NCI-H187 treated with DMSO at 0.1 percent for 48 hours (cell line): ENCODE measurements at places on chromosomes 16 and 17.

GRCh38 chr16:51166091-51166490 is 15.0 kb upstream of the SALL1 start:
- DNase-seq = no peak

GRCh38 chr16:2691491-2692248 is 9.3 kb downstream of the KCTD5 start:
- no peak for DNase-seq

- DNase-seq = no peak
These were observed 9.5 kb downstream of the LRRC36 start for GRCh38 chr16:67336116-67336515.

DNA sequence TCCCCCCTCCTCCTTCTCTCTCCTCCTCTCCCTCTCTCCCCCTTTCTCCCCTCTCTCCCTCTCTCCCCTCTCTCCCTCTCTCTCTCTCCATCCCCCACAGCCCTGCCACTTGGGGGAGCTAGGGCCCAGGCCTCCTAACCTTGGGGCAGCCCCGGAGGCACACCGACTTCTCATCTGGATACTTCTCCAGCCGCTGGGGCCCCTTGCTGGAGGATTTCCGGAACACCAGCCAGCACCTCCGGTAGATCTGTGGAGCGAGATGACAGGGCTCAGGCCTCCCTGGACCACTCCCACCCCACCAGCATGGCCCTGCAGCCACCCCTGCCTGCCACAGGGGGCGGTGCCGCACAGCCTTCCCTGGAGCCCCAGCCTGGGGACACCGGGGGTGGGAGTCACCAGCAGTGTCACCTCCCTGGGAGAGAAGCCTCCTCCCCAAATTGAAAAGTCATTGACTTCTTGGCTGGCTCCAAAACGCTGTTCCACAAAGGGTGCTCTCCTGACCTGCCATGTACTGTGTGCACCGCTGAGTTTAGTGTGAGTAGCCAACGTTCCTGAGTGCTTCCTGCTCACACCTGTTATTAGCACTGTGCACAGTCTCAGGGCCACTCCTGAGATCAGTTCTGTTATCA is 10.5 kb downstream of the DOK4 start:
- DNase-seq = no peak

DNA sequence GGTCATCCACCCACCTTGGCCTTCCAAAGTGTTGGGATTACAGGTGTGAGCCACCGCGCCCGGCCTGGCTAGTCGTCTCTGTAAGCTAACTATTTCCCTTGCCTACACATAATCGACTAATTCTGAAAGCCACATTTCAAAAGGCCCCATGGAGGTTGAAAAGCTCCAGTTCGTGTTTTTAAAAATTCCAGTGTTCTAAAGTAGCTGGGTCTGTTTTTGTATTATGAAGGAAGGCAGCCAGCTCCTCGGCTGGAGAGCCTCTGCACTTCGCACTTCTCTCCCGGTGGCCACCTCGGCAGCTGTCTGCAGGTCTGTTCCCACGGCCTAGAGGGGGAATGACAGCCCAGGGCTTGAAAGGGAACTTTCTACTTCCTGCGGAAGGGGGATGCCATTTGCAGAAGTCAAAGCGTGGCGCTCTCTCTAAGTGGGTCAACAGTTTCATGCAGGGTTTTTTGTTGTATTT is 16.9 kb downstream of the HASPIN start:
- DNase-seq = no peak

DNA sequence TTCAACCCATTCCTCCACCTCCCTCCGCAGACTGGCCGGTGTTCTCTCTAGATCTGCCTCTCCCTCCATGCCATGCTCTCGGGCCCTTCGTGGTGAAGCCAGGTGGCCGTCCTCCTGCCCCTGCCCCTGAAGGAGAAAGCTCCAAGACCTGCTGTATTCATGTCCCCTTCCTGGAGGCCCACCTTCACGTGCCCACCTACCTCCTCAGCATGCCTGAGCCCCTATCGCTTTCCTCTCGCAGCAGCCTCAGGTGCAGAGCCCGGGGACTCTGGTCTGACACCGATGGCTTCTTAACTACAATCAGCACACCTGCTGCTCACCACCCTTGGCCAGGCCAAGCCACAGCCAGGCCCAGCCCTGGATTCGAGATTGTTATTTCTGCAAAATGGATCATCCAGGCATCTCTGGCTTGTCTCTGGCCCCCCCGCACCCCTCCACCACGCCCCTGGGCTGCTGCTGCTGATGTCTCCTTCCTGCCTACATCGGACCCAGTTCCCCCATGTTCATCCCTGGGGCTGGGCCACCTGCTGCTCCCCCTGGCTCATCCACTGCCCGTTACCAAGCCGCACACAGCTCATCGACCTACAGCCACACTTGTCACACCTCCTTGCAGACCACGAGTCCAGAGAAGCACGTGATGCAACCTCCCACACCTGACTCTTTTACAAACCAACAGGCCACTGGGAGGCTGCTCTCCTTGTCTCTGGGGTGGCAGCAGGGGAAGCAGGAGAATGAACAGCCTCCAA is 32.5 kb upstream of the TNFRSF13B start:
- no peak for DNase-seq

GRCh38 chr16:67719778-67720144 is 645 bp upstream of the GFOD2 start:
- no peak for DNase-seq

DNA sequence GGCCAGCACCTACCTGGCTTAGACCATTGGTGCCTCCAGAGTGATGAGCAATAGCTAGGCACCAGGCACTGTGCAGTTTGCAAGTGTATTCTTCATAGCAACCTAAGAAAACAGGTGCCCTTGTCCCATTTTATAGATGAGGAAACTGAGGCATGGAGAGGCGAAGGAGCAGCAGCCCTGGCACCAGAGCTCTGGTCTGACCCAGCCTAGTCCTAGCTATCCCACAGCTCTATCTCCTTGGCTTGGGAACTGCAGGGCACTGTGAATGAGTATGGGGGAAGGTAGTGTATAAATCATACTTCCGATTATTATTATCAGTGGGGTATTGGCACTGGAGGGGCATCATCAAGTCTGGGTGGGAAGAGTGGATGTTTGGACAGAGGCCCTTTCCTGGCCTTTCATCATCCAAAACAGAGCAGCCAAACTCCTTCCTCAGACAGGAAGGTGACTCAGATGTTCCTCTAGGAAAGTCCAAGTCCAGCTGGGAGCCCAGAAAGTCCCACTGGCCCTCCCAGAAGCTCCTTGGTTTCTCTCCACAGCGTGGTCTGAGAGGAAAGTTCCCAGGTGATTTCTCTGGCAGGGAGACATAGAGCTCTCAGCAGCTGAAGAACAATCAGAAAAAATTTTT is 32.0 kb upstream of the PLLP start:
- no peak for DNase-seq

- no peak for DNase-seq
These were observed 328.8 kb downstream of the CPPED1 start for GRCh38 chr16:12474806-12475410.

DNA sequence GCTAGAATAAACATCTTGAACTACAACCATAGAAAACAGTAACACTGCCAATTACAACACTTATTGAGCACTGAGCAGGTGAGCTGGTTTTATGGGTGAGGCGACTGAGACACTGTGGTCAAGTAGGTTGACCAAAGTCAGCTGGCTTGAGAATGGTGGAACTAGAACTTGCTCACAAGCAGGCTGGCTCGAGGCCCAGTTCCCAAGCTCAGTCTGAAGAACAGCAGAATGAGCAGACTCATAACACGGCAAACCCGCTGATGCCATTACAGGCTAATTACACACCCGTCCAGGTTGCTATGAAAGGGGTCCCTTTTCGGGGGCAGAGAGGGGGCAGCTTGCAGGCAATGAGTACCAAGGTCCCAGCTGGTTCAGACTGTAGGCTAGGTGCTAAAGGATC is 6.5 kb downstream of the ZZEF1 start:
- no peak for DNase-seq

DNA sequence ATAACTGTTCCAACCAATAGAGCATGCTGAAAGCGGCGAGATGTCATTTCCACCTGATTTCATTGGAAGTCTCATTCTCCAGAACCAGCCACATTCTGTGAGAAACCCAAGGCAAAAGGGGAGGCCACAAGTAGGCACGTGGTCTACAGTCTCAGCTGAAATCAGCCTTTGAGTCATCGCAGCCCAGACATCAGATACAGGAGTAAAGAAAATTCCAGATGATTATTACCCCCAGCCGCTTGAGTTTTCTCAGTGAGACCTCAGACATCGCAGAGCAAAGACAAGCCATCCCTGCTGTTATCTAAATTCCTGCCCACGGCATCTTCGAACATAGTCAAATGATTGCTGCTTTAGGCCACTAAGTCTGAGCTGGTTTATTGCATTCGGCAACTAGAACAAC is 23.1 kb downstream of the STAT3 start:
- DNase-seq = no peak

- DNase-seq = no peak
These were observed 34.9 kb downstream of the UBE2G1 start for GRCh38 chr17:4331614-4332013.

GRCh38 chr17:36544044-36544306 is 744 bp upstream of the GGNBP2 start:
- DNase-seq = no peak

DNA sequence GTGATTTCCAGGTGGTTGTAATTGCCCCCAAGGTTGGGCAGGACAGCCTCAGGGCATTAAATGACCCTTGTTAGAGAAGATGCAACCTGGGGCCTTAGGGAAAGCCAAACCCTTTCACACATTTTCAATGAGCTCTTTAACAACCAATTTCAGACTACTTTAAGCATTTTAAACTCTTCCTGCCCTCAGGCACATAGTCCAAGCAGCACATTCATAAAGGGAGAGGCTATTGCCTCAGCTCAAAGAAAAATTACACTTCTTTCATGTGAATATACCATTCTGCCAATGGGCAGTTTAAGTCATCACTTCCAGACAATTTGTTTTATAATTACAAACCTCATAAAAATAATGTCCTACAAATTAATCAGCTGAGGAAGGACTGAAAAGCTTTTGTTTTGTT is 544.5 kb downstream of the NPIPA7 start:
- DNase-seq = no peak

GRCh38 chr16:85569615-85570212 is 43.4 kb upstream of the GSE1 start:
- no peak for DNase-seq

- DNase-seq = no peak
These were observed 45.8 kb downstream of the VPS35L start for GRCh38 chr16:19601083-19601976.

DNA sequence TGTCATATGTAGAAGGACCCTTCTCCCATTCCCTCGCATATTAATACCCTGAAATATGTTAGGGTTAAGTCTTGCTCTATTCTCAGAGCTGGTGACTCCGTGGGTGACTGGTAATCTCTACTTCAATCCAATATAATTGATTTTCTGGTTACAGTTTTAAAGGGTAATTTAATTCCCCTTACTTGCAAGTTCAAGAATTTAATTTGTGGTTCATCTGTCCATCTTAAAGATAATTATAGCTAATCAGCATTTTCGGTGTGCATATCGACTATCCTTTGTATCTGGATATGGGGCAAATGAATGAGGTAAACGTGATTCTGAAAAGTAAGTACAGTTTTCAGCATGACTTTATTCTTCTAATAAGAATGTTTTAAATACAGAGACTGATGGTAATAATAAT is 250.0 kb downstream of the CNTNAP4 start:
- DNase-seq = no peak

DNA sequence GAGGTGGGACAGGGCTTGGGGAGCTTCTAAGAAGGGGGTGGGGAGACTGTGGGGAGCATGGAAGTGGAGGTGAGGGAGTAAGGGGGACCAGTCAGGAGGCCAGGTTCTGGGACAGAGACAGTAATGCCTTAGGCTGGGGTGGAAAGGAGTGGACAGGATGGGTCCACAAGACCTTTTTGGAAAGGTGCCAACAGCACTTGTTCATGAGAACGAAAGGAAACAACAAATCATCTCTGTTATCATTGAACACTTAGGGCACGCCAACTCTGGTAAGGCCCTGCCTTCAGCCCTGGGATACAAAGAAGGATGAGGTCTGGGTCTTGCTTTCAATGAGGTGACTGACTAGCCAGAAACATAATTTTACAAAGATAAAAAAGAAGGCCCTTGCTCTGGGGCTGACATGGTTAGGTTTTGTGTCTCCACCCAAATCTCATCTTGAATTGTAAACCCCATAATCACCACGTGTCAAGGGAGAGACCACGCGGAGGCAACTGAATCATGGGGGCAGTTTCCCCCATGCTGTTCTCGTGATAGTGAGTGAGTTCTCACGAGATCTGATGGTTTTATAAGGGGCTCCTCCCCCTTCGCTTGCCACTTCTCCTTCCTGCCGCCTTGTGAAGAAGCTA is 113.8 kb downstream of the SLC39A11 start:
- no peak for DNase-seq

- DNase-seq = no peak
These were observed 52.1 kb downstream of the KLHDC4 start for GRCh38 chr16:87713451-87714229.

DNA sequence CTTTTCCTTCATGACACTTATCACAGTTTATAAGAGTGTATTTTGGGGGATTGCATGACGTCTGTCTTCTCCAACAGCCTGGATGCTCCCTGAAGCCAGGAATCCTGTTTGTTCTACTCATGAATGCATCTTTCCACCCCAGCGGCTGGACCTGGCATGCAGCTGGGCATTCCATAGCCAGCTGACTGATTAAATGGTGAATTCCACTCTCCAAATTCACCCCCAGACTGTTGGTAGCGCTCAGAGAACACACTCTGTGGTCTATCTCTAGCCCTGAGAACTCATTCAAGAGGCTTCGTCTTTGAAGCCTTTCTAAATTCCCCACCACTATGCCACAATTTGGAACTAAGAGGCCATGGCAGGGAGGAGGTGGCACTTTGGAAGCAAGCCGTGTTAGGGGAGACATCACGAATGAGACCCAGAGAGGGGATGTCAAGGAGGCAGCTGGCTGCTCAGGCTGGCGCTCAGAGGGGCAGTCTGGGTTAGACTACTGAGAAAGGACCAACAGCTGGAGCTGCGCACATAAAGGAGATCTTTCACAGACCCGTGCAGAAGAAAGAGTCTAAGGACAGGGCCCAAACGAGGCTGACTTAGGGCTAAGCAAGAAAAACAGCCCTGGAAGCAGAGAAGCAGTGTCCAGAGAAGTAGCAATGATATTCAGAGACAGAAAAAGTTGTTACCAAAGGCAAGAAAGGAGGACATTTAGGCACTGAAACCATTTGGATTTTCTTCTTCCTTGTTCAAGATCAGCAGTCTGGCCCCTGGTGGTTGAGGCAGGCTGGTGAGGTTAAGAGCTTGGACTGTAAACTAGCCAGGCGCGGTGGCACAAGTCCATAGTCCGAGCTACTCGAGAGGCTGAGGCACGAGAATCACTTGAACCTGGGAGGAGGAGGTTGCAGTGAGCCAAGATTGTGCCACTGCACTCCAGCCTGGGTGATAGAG is 42.4 kb upstream of the ZNF629 start:
- no peak for DNase-seq

- DNase-seq = no peak
These were observed 98.0 kb downstream of the AMFR start for GRCh38 chr16:56327071-56327928.
